ENCODE measurements at places on chromosomes 3 and 15. TPM values are rescaled to one million over a fixed set of nuclear protein-coding genes. Genes with fewer than 3 reads are reported as not detected.

MCF2L2 gene
- 1.1 TPM for total RNA-seq

RARB gene
- 3.4 TPM for total RNA-seq

DISP2 gene
- 9.5 TPM for total RNA-seq

CCDC39 gene
- not detected for total RNA-seq

PCSK6 gene
- total RNA-seq = 10.8 TPM

AGTR1 gene
- 0.70 TPM for total RNA-seq

SPRED1 gene
- 26.0 TPM for total RNA-seq

KLHL24 gene
- total RNA-seq = 85.1 TPM

SV2B gene
- total RNA-seq = 0.18 TPM

C2CD4A gene
- total RNA-seq = 0.18 TPM

ALDH1L1 gene
- total RNA-seq = 2.0 TPM

SH3BP5 gene
- total RNA-seq = 15.8 TPM

IQCF5 gene
- total RNA-seq = not detected

IL17RD gene
- total RNA-seq = 0.88 TPM

EAF2 gene
- total RNA-seq = not detected

KNSTRN gene
- 63.5 TPM for total RNA-seq

CSPG5 gene
- total RNA-seq = not detected

KBTBD13 gene
- not detected for total RNA-seq

TP53BP1 gene
- 163 TPM for total RNA-seq

DCBLD2 gene
- 9.1 TPM for total RNA-seq

RGMA gene
- total RNA-seq = 5.4 TPM

SENP7 gene
- total RNA-seq = 13.5 TPM

ATOSA gene
- total RNA-seq = 60.9 TPM

CHRD gene
- total RNA-seq = 17.3 TPM

EBLN2 gene
- total RNA-seq = 14.9 TPM

ATP2B2 gene
- not detected for total RNA-seq

ANKUB1 gene
- total RNA-seq = not detected

SERINC4 gene
- total RNA-seq = not detected

MRAS gene
- total RNA-seq = 4.7 TPM

TRH gene
- not detected for total RNA-seq

TERC gene
- total RNA-seq = 52.0 TPM

NRROS gene
- total RNA-seq = 3.5 TPM

NSUN3 gene
- total RNA-seq = 25.7 TPM

ANKRD63 gene
- not detected for total RNA-seq

NPTN gene
- 66.0 TPM for total RNA-seq

LNP1 gene
- total RNA-seq = 0.95 TPM

NDUFB4 gene
- 98.4 TPM for total RNA-seq

DUOXA2 gene
- total RNA-seq = not detected

ISL2 gene
- 0.67 TPM for total RNA-seq

RTP4 gene
- total RNA-seq = 12.4 TPM

CCR1 gene
- total RNA-seq = 6.6 TPM

DPPA2 gene
- total RNA-seq = not detected

LDHAL6B gene
- total RNA-seq = not detected

NPAP1 gene
- not detected for total RNA-seq

PLSCR5 gene
- not detected for total RNA-seq

GOLGA8G gene
- total RNA-seq = not detected

LSAMP gene
- 1.3 TPM for total RNA-seq

FGF7 gene
- total RNA-seq = 7.6 TPM

CADM2 gene
- 1.8 TPM for total RNA-seq

ARNT2 gene
- 10.3 TPM for total RNA-seq

GTF2E1 gene
- total RNA-seq = 32.2 TPM

LEKR1 gene
- not detected for total RNA-seq

SEC22A gene
- total RNA-seq = 21.7 TPM

CEMIP gene
- 0.27 TPM for total RNA-seq

Measured in Peyer's patch (tissue), 4 donors.